ENCODE measurements at places on chromosomes 12 and 14.

DNA sequence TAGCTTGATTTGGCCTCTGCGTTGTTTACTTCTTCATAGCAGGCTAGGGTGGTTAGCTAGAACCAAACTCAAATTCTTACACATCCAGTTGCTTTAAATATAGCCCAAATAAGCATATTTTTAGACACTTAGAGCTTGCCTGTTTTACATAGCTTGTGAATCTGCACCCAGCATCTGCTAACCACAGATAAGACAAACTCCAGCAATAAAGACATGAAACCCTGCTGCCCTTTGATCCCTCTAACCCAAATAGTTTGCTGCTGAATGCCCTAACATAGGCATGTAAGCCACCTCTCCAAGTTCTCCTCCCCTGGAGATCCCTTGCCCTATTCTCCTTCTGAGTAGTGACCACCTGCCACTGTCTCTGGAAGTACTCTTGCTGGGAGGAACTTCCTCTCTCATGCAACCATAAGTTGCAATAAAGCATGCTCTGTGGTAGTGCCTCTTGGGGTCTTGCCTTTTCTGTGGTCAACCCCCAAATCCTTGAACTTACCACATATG lies 185.6 kb downstream of the TMEM117 start:
- no peak for DNase-seq

GRCh38 chr14:68894802-68895703 lies 84.0 kb downstream of the ACTN1 start:
- DNase-seq: no peak

DNA sequence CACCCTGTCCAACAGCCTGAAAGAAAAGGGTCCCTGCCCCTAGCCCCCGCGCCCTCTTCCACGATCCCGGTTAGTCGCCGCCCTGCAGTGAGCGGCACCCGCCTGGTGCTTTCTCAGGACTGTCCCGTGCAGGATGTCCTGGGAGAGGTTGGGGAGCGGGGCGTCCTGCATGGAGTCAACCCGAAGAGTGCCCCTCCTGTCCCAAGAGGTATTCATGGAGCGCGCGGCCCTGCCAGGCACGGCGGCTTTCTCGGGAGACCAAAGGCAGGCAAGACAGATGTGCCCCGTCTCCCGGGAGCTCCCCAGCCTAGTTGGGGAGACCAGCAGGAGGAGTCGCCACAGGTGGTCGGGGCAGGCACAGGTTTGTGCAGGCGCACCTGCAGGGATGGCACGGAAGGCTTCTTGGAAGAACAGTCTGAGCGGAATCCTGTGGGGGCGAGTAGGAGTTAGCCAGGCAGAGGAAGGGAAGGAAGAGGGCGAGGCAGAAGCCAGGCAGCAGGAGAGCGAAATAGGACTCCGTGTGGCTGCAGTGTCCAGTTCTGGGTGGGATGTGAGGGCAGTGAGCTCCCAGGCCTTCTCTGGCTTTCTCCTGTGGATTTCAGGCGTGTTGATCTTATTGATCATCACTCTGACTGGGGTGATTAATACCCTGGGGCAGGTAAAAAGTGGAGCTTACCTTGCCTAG lies 723 bp downstream of the SIVA1 start:
- no peak for DNase-seq

- DNase-seq: no peak
These were observed 914 bp upstream of the PACS2 start for GRCh38 chr14:105313381-105314286.

- no peak for DNase-seq
These were observed 142.0 kb downstream of the KTN1 start for GRCh38 chr14:55722054-55722453.

- DNase-seq: no peak
These were observed 2.7 kb upstream of the FAM222A start for GRCh38 chr12:109710747-109711595.

GRCh38 chr12:53208877-53209463 lies 1.9 kb upstream of the ITGB7 start:
- no peak for DNase-seq

GRCh38 chr12:18158774-18159557 lies 69.0 kb upstream of the RERGL start:
- no peak for DNase-seq

GRCh38 chr14:95698287-95698686 lies 12.1 kb downstream of the TCL1B start:
- no peak for DNase-seq

- peak; percentile 17 for DNase-seq
These were observed 185.7 kb upstream of the GRIN2B start for GRCh38 chr12:14167005-14167628.

- DNase-seq: no peak
These were observed 4.4 kb upstream of the GALNT6 start for GRCh38 chr12:51395283-51396230.

DNA sequence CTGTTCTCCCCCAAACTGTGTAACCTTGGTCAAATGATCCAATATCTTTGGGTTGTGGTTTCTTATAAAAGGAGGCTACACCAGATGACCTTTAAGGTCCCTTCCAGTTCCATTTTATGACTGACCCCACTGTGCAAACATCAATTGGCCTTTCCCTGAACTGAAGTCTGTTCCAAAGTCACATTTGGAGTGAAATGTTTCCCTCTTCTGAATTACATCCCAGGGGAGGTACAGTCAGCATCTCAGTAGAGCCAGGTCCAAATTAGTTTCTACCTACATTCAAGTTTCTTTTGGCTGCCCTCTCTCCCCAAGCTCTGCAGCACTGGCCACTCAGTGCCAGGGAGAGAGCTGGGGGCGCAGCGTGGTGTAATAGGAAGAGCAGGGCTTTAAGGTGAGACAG lies 34.4 kb downstream of the LIMA1 start:
- no peak for DNase-seq

DNA sequence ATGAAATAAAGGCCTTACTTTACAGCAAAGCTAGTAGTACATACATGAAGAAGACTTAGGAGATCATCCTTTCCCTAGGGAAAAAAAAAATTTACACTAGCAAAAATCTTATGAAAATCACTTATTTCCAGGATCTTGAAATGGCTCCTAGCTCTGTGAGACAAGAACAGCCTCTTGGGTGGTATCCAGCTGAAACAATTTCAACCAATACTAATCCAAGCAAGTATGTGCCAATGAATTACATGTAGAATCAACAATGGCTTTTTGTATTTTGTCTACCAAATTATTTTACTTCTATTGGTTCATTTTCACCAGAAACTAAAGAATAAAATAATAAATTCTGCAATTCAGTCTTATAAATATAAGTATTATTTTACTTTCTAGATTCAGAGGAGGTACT lies 2.7 kb upstream of the SLCO1A2 start:
- no peak for DNase-seq

DNA sequence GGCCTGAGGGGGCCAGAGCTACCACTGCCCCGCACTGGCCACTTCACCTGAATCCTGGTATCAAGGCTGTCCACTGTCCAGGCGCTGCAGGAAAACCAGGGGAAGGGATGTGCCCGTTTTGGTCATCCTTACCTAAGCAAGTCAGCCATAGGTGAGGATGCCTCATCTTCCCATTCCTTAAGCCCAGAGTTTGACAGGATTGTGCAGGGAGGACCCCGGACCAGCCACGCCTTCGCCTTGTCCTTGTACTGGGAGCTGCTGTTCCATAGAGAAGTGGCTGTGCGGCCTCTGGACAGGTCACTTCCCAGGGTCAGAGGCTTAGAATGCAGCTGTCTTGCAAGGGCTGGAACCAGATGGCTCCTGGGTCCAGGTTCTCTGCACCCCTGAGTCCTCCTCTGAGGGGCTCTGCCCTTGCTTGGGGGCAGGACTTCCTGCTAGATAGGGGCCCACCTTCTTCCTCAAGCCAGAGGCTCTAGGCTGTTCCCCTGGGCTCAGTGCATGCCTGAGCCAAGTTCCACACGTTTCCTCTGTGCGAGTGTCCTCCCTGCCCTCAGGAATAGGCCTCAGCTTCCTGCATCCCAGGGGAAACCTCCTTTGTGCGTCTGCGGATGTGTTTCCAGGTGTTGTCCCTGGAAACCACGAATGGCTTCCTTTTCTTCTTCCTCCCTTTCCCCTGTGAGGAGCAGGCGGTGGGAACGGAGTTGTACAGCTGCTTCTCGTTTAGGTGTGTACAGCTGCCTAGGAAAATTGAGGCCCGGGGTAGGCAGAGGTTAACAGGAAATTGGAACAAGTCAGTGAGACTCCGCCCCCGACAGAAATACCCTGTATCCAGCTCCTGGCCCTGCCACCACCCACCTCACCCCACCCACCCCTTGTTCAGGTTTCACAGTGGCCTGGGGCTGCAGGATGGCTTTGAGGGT lies 54.3 kb upstream of the RIN3 start:
- no peak for DNase-seq

GRCh38 chr12:175250-175649 lies 38.7 kb downstream of the SLC6A12 start:
- no peak for DNase-seq

DNA sequence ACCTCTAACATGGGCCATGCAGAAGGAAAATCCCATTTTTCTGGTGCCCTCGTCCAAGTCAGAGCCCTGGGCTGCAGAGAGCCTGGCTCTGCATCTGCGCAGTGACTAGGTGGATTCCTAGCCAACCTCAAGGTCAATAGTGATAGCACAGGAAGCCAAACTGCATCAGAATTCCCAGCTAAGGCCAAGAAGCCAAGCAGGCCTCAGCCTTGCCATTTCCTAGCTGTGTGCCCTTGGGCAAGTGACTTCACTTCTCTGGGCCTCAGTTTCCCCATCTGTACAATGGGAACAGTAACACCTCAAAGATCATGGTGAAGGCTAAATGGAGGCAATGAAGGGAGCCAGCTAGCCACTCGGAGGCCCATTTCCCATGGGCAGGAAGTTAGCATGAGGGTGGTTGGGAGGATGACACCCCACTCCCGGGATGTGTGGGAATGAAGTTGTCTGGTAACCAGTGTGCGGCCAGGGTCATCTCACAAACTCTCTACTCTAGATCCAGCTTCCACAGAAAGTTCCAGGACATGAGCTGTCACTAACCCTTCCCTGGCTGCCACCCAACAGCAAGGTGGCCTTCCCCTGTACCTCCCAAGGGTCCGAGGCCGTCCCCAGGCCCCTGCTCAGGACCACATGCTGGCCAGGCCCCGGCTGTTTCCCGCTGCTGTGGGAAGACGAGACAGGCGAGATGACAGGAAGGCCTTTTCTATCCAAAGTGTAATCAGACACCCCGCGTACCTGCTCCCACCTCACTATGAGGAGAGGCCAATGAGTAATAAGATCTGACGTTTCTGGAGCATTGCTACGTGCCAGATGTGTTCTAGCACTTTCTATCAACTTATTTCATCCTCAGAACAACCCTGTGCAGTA lies 125.7 kb downstream of the SCARB1 start:
- DNase-seq: no peak

GRCh38 chr14:102775855-102776760 lies 1.1 kb upstream of the TRAF3 start:
- no peak for DNase-seq

GRCh38 chr14:35985474-35986218 lies 159.5 kb downstream of the BRMS1L start:
- no peak for DNase-seq

- DNase-seq: no peak
These were observed 11.7 kb downstream of the PELI2 start for GRCh38 chr14:56129933-56130332.

DNA sequence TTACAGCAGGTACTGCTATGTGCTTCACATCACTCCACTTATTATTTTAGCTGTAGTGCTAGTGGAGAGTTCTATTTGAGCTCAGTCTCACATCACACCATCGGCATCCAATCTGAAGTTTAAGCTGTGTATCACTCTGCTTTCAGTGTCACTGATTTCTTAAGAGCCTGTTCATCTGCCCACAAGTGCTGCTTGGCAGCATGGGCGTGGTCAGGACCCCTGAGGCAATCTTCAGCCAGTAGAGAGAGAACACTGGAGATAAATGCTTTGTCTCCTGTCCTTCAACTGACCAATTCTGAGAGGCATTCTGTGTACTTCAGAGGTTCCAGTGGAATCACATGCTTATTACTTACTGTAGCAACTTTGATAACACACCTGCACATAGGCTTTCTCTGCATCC lies 728.8 kb downstream of the RPS29 start:
- no peak for DNase-seq

DNA sequence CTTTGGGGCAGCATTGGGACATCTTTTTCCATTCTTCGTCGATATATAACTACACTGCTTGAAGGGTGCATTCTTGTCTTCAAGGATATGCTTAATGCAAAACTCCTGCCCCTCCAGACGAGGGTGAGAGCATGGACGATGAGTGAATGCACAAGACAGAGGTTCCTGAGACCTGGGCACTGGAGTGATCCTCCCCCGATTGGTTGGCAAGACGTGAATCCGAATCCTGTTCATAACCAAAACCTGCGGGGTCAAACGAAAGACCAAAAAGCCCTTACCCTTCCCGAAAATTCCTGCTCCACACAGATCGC lies 684 bp downstream of the KANSL2 start:
- no peak for DNase-seq

GRCh38 chr14:76446921-76447320 lies 71.0 kb downstream of the ESRRB start:
- no peak for DNase-seq

- DNase-seq: no peak
These were observed 92.2 kb upstream of the DAAM1 start for GRCh38 chr14:59096303-59096702.

- no peak for DNase-seq
These were observed 54.5 kb upstream of the IGF1 start for GRCh38 chr12:102534899-102535298.

- no peak for DNase-seq
These were observed 47.6 kb upstream of the PIWIL1 start for GRCh38 chr12:130290114-130290513.

DNA sequence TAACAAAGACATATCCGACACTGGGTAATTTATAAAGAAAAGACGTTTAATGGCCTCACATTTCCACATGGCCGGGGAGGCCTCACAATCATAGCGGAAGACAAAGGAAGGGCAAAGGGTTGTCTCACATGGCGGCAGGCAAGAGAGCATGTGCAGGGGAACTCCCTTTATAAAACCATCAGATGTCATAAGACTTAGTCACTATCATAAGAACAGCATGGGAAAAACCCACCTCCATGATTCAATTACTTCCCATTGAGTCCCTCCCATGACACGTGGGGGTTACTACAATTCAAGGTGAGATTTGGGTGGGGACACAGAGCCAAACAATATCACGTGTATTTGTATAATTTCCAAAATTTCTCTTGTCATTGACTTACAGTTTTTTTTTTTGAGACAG lies 5.5 kb upstream of the LMNTD1 start:
- DNase-seq: no peak

DNA sequence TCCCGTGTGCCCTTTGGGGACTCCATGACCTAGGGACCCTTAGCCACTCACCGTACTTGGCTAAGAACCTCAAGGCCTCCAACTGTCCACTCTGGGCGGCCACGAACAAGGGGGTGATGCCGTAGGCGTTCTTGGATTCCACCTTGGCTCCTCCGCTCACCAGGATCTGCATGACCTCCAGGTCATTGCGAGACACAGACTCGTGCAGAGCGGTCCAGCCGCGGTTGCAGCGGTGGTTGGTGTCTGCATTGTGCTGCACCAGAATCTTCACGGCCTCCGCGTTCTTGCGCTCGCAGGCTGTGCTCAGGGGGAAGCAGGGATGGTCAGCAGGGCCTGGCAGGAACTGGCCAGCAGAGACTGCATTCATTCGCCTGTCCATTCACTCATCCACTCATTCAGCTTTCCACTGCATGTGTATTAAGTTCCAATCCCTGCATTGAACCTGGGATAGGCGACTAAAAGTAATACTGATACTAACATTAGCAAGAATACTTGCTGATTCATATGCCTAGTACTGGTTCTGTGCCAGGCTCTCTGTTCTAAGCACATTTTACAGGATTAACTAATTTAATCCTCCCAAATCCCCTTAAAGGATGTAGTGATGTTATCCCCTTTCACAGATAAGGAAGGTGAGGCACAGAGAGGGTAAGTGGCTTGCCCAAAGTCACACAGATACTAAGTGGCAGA lies 23.9 kb downstream of the FAM181A start:
- DNase-seq: no peak
